ENCODE measurements at places on chromosomes 7 and 10. TPM values are rescaled to one million over a fixed set of nuclear protein-coding genes. Genes with fewer than 3 reads are reported as not detected.

DNA sequence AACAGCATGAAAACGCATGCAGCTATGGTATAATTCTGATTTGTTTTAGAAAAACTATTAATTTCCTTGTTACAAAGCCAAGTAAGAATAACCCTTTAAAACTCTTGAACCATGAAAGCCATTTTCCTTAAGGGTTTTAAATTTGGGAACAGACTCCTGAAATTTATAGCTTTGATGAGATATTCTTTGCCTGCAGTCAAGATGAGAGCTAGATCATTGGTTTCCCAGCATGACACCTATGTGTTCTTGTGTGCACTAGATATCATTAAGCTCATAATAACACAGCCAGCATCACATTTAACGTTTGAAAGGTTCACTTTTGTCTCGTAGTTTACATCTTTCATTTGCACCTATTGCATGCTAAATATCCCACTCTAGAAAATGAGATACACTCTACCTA lies 202.2 kb downstream of the PHF14 start:
- peaks cover 4% of the 10 kb centered on the region for H3K36me3 ChIP-seq
- no peak for DNase-seq

DNA sequence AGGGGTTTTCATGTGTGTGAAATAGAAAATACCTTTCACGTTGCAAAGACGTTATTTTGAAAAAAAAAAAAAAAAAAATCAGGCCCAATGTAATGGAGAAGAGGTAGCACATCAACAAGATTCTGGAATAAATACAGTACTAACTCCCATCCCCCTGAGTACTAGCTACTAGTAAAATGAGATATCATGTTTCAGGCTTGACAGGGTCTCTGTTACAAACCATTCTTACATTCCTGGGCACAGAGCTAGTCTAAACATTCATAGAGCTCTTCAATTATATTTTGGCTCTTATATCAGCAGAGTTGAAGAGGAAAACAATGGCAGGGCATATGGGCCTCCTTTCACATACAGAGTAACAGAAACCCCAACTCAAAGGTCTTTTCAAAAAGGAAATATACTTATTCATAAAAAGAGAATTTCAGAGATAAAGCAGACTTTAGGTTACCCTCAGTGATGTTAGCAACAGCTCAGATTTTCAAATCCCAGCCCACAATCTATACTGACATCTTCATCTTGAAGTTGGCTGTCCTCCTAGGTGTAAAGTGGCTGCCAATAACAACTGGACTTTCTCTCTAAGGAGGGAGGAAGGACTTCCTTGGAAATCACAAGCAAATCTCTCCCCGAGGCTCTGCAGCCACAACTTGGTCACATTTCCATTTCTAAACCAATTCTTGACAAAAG lies 18.6 kb downstream of the C7orf33 start:
- no peak overlapping the region for H3K4me3 ChIP-seq
- peaks cover 7% of the 10 kb centered on the region for H3K4me1 ChIP-seq
- H3K27ac ChIP-seq = no peak overlapping the region
- peaks cover 14% of the 10 kb centered on the region for H3K27me3 ChIP-seq

GRCh38 chr10:94631077-94631875 lies 52.3 kb upstream of the CYP2C18 start:
- H3K27me3 ChIP-seq = peaks cover 6% of the 10 kb centered on the region
- H3K4me1 ChIP-seq = no peaks in the 10 kb centered on the region
- H3K4me3 ChIP-seq = no peak overlapping the region
- H3K27ac ChIP-seq = no peak overlapping the region

DNA sequence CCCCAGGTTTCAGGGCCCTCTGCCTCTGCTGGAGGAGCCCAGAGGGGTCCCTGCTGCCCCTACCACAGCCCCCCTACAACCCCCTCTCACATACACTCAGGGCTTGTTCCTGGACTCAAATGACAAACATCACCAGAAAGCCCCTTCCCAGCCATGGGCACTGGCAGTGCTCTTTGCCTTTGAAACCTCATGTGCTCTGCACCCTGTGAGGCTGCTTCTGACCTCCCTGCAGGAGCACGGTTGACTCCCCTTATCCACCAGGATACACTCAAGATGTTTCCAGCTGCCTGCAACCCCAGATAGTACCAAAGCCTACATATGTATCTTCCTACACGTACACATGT lies 3.5 kb upstream of the ADIRF start:
- H3K4me3 ChIP-seq = no peak overlapping the region
- peaks cover 26% of the 10 kb centered on the region for H3K4me1 ChIP-seq
- no peaks in the 10 kb centered on the region for H3K36me3 ChIP-seq
- H3K27me3 ChIP-seq = no peaks in the 10 kb centered on the region
- no peak overlapping the region for H3K27ac ChIP-seq
- no peak for DNase-seq

The BUD23 gene
- 124 TPM for total RNA-seq

- peaks cover 72% of the 10 kb centered on the region for H3K4me1 ChIP-seq
- H3K4me3 ChIP-seq = peak overlapping the region; percentile 65
- DNase-seq = no peak
- no peaks in the 10 kb centered on the region for H3K27me3 ChIP-seq
- peaks cover 19% of the 10 kb centered on the region for H3K36me3 ChIP-seq
Observed at GRCh38 chr10:104334965-104335650, 3.2 kb downstream of the ITPRIP start.

- no peak overlapping the region for H3K4me3 ChIP-seq
- no peaks in the 10 kb centered on the region for H3K36me3 ChIP-seq
- H3K4me1 ChIP-seq = no peaks in the 10 kb centered on the region
- peaks cover 27% of the 10 kb centered on the region for H3K27me3 ChIP-seq
- no peak for DNase-seq
Observed at GRCh38 chr7:116547347-116547746, 22.5 kb downstream of the CAV1 start.

GRCh38 chr7:55539380-55539779 lies 32.9 kb downstream of the VOPP1 start:
- H3K4me3 ChIP-seq = no peak overlapping the region
- no peak overlapping the region for H3K27ac ChIP-seq
- peaks cover 52% of the 10 kb centered on the region for H3K4me1 ChIP-seq
- no peak for DNase-seq
- H3K36me3 ChIP-seq = peaks cover 26% of the 10 kb centered on the region

The POT1 gene
- 30.9 TPM for total RNA-seq

DNA sequence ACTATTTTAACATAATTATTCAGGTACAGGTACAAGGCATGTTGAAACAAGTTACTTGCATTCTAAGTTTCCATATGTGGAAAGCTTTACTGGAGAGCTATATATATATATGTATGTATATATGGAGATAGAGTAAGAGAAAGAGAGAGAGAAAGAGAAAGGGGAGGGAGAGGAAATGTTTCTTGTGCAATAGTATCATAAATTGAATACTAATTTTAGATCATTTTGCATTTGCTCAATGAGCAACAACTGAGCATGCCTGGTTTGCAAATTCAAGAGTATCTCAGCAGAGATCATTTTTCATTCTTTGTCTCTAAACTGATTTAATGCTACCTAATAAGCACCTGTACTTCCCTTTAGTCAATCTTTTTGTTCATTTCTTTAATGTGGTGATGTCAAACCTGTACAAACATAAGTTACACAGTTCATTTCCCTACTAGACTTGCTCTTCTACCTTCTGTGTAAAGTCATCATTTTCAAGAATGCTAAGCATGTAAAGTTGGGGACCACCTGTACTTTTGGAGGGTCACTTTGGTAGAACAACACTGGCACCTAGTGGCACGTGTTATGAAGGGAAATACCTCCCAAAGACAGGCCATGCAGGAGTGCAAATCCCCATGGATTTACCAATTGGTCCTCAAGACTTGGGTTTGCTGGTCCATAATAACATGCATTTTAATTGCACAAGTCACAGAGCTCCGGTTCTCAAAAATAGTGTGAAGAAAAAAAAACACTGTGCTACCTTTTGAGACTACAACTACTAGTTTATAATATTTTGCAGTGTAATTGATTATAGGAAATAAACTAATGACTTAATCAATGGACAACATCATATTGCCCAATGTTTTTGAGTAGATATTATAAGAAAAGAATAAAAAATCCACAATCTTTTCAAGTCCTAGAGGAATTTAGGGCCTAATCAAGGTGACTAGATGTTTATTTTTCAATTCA lies 431.2 kb upstream of the IGFBP3 start:
- no peaks in the 10 kb centered on the region for H3K36me3 ChIP-seq
- H3K4me1 ChIP-seq = no peaks in the 10 kb centered on the region
- DNase-seq = peak; percentile 7
- H3K27me3 ChIP-seq = peaks cover 4% of the 10 kb centered on the region
- H3K4me3 ChIP-seq = no peak overlapping the region

The C7orf57 gene
- 1.1 TPM for total RNA-seq

The MYPN gene
- total RNA-seq = not detected

The FAM25G gene
- not detected for total RNA-seq

DNA sequence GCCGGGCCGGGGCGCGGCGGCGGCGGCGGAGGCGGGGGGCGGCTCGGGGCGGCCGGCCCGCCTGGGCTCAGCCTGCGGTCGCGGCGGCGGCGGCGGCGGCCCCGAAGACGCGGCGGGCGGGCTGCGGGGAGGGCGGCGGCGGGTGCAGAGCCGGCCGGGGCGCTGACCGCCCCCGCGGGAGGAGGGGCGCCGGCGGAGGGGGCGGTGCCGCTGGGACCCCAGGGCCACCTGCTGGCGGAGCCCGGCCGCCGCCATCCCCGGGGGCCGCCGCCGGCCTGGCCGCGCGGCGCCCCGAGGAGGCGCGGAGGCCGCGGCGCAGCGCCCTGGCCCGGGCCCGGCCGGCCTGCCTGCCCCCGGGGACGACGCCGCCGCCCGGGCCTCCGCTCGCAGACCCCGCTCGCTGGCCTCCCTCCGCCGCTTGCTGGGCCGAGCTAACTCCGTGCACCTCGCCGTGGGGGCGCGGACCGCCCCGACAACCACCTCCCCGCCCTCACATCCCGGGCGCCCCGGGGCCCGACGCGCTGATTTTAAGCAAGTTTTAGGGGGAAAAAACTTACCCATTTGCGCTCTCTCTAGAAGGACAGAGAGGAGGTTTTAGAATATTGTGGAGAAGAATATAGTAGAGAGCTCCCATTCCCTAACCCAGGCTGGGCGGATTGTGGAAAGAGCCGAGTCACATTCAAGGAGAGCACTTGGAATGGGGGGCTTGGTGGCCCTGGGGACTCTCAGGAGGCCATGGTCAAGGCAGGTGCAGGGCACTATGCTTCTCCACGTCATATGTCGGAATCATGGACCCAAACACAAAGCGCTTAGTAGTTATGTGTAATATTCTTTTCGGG lies at the start of gene BEND7:
Gene BEND7, minus strand, starts transcription at position 140 of the 839 bp plus-strand sequence. CDS start 481 bp downstream, outside the sequence.
- H3K27ac ChIP-seq = no peak within 1 kb of the TSS
- DNase-seq = peak; percentile 39
- H3K36me3 ChIP-seq = no peaks in the 10 kb centered on the region
- peak within 1 kb of the TSS; percentile 69 for H3K4me3 ChIP-seq
- H3K27me3 ChIP-seq = peaks cover 72% of the 10 kb centered on the region

DNA sequence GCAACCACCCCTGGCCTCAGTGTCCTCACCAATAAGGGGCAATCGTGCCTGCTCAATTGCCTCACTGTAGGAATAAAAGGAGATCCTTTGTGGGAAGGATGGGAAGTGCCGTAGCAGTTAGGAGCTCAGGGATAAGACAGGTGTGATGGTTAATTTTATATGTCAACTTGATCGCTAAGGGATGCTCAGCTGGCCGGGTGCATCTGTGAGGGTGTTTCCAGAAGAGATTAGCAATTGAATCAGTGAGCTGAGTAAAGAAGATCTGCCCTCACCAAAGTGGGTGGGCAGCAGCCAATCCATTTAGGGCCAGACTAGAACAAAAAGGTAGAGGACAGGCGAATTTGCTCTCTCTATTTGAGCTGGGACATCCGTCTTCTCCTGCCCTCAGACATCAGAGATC lies 46.3 kb downstream of the BUB3 start:
- DNase-seq = no peak
- H3K27ac ChIP-seq = no peak overlapping the region
- peaks cover 23% of the 10 kb centered on the region for H3K36me3 ChIP-seq
- no peaks in the 10 kb centered on the region for H3K27me3 ChIP-seq

The SPDYE8 gene
- not detected for total RNA-seq

DNA sequence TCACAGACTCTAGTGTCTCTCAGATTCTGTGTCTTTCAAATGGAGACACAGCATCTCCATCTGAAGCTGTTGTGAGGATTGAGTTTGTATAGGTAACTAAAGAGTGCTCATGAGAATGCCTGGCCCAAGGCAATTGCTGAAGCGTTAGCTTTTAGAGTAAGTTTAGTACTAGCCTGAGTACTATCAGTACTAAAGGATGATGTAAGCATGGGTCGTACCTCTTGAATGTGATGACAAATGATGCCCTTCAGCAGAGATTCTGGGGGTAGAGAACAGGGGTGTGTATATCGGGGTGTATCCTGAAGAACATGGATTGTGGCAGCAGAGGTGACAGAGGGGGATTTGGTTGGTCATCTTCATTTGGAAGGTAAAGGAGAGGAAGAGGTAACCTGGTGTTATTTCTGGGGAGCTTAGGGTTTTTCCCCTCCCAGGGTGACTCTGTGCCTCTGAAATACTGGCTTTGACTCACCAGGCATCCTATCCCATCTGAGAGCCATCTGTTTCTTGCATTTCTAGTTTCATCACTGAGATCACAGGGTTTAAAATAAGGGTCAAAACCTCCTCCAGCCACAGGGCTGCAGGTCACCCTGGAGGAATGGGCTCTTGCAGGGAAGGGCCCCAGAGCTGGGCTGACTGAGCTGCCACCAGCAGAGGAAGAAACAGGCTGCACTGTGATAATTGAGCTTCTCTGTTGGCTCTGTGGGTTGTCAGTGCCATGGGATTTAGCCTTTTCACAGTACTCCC lies 756.0 kb downstream of the KCNMA1 start:
- peaks cover 13% of the 10 kb centered on the region for H3K27me3 ChIP-seq
- DNase-seq = no peak
- no peak overlapping the region for H3K27ac ChIP-seq
- peaks cover 2% of the 10 kb centered on the region for H3K4me1 ChIP-seq
- no peak overlapping the region for H3K4me3 ChIP-seq

DNA sequence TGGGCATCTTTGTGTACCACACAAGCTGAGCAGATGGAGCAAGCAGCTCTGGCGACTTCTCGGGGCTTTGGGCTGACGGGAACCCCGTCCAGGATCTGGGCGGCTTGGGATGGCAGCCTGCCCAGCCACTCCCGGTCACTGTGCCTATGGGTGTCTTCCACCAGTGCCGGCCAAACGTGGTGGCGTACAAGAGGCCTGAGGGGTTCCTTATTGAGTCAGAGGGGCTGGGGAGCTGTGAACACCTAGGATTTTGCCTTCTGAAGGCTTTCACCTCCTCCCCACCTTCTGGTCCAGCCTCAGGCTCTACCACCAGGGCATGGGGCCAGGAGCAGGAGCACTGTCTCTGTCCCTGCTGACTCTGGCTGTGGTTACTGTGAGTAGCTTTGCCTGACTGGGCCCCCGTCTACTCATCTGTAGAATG lies 71.8 kb upstream of the PPIF start:
- no peaks in the 10 kb centered on the region for H3K4me1 ChIP-seq
- no peak for DNase-seq
- H3K36me3 ChIP-seq = peaks cover 21% of the 10 kb centered on the region
- H3K4me3 ChIP-seq = no peak overlapping the region
- H3K27me3 ChIP-seq = no peaks in the 10 kb centered on the region

- H3K4me1 ChIP-seq = no peaks in the 10 kb centered on the region
- no peak overlapping the region for H3K27ac ChIP-seq
- DNase-seq = no peak
- H3K27me3 ChIP-seq = no peaks in the 10 kb centered on the region
- no peak overlapping the region for H3K4me3 ChIP-seq
- H3K36me3 ChIP-seq = peaks cover 3% of the 10 kb centered on the region
Observed at GRCh38 chr10:113735913-113736312, 15.6 kb upstream of the PLEKHS1 start.

The SUN3 gene
- not detected for total RNA-seq

GRCh38 chr10:114714281-114714741 lies 56.2 kb upstream of the ABLIM1 start:
- no peaks in the 10 kb centered on the region for H3K4me1 ChIP-seq
- no peak overlapping the region for H3K4me3 ChIP-seq
- peaks cover 25% of the 10 kb centered on the region for H3K27me3 ChIP-seq
- DNase-seq = no peak

Measured in activated naive CD8-positive, alpha-beta T cell treated with anti-CD3 and anti-CD28 coated beads for 36 hours (primary cell).